SK-N-DZ (cell line): ENCODE measurements at places on chromosomes 1 and 21.

DNA sequence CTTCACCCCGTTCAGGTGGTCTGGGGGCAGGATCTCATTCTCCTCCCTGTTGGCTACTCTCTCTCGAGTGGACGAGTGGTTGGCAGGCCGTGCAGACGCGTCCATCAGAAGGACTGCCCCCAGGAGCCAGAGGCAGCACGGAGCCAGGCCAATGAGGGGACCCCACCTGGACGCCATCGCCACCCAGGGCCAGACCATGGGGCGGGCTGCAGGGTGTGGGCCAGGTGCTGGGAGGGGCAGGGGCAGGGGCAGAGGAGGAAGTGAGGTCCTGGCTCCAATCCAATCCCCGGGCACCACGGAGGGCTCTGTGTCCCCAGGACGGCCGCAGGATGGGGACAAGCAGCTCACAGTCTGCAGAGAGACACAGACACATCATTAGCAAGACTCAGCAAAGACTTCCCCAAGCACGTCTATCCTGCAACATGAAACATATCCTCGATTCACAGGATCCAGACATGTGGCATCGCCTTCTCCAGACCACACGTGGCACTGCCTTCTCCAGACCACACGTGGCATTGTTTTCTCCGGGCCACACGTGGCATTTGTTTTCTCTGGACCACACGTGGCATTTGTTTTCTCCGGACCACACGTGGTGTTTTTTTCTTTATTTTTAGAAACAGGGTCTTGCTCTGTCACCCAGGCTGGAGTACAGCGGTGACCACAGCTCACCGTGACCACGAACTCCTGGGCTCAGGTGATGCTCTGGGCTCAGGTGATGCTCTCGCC is 3.0 kb downstream of the SDF4 start:
- no peak for DNase-seq

DNA sequence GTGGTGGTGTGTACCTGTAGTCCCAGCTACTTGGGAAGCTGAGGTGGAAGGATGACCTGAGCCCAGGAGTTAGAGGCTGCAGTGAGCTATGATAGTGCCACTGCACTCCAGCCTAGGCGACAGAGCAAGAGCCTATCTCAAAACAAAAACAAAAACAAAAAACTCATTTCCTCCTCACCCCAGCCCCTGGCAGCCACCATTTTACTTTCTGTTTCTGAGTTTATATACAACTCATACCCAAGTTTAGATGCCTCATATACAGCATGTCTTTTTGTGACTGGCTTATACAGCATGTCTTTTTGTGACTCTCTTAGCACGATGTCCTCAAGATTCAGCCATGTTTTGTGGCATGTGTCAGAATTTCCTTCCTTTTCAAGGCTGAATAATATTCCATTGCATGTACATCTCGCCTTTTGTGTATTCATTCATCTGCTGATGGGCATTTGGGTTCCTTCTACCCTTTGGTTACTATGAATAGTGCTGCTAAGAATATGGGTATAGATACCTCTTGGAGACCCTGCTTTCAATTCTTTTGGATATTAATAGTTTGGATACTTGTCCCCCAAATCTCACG is 14.7 kb downstream of the COA7 start:
- no peak for DNase-seq

- no peak for DNase-seq
Measured at GRCh38 chr1:232650845-232651244, 20.9 kb upstream of the SIPA1L2 start.

- DNase-seq, result no peak
Measured at GRCh38 chr21:34613679-34614627, 960 bp downstream of the RCAN1 start.

DNA sequence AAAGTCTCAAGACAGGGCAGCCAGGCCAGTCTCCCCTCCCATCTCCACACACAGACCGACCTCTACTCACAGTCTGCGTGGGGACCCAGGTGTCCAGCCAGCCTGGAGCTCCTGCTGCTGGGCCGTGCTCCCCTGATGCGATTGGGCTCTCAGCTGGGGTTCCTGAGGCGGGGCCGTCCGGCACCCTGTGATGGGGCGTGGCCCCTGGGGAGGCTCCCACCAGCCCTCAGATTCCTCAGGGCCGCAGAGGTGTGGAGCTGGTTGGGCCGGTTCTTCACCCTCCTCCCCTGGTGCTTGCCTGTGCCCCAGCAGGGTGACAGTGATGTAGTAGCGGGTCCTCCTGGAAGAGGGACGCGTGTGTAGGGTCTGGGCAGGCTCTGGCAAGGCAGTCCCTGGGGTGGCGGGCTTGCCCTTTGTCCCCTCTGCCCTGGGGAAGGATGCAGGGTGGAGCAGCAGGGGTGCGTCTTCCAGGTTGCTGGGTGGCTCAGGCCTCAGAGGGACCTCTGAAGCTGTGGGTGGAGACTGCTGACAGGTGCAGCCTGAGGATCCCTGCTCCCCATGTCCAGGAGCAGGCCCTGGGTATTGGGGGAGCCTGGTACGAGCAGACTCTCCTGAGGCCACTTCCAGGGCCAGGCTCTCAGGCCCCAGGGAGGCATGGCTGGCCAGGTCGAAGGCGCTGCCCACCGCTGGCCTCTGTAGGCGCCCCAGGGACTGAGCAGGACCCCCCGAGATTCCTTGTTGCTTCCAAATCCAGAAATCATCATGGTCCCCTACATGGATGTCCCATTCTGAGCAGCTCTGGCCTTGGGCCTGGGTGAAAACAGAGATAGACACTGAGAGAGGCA is at the start of gene CRYBG2:
CRYBG2 (minus strand) TSS at position 155 of the 845 bp plus-strand sequence. CDS start 7,473 bp downstream, outside the sequence.
- DNase-seq, result no peak

GRCh38 chr1:30287976-30288375 is 435.4 kb downstream of the MATN1 start:
- no peak for DNase-seq

- no peak for DNase-seq
Measured at GRCh38 chr1:113659556-113659955, 99.7 kb downstream of the PHTF1 start.

DNA sequence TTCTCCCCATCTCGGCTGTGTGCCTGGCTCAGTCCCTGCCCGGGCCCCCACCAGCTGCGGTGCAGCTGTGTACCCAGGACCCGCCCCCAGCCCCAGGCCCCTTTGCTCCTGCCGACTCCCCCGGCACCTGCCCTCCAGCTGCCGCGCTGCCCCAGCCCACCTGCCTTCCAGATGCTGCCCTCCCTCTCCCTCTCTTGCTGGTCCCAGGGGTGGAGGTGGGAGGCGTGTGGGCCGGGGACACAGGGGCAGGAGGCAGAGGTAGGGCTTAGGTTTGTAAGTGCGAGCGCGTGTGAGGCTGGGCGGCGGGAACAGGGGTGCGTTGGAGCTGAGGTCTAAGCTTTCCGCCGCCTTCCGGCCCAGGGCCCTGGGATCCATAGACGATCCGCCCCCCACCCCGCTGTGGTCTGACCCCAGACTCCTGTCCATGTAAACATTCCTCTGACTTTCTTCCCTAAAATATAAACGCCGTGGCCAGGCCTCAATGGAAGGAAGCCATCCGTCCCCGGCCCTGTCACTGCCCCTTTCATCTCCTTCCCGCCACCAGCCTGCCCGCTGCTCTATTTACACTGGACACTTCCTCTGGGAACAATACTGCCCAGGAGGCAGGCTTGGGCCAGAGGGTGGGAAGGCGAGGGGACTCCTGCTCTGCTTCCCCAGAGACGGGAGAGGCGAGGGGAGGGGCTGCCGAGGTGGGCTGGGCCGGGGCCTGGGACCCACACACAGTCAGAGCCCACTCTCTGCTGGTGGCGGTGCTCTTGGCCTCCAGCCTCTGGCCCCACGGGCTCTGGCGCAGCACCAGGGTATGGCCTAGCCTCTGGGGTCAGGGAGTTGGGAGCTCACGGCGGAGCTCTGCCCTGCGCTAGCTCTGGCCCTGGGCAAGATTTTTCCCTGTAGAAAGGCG is 128.3 kb downstream of the CASZ1 start:
- DNase-seq, result no peak

DNA sequence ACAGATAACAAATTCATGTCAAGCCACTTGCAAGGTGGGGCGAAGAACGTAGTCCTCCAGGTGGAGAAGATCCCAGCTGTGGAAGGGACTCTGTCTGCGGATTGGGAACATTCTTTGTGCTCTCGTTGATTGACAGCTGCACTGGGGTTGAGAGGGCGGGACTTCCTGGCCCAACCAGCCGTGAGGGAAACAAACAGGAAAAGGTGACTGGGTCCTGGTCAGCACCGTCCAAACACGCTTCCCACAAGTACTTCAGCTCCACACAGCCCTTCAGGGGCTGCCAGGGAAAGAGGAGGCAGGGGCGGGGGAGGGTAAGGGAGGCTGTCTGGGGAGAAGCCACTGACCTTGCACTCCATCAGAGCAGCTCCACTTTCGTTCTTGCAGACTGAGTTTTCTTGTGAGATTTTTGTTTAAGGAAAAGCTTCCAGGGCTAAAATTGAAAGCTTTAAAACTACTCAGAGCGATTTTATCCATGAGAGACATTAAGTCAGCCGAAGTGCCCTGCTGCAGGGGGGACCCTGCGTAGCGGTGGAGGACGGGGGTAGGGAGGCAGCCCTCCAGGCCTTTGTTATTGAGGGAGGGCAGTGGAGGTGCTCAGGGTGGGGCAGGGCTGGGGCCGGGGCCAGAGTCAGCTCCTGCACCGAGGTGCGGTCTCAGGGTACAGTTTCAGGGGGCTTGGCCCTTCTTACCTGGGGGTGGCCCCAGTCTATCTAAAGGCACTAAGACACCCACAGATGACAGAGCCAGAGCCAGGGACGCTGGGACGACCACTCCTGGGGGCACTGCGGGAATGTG is 21.6 kb upstream of the STUM start:
- DNase-seq, result peak; percentile 27

GRCh38 chr1:43293896-43294760 is 6.7 kb upstream of the TIE1 start:
- DNase-seq, result no peak

- DNase-seq, result no peak
Measured at GRCh38 chr1:50371749-50372148, 51.5 kb downstream of the DMRTA2 start.

GRCh38 chr1:175179837-175180590 is 12.6 kb downstream of the KIAA0040 start:
- DNase-seq, result no peak

- peak; percentile 62 for DNase-seq
Measured at GRCh38 chr1:202135221-202135721, 9.3 kb downstream of the ARL8A start.

GRCh38 chr1:114063544-114063943 is 84.3 kb downstream of the OLFML3 start:
- DNase-seq, result peak; percentile 46

GRCh38 chr1:237042526-237042891 is 525 bp downstream of the RYR2 start:
- DNase-seq, result no peak

DNA sequence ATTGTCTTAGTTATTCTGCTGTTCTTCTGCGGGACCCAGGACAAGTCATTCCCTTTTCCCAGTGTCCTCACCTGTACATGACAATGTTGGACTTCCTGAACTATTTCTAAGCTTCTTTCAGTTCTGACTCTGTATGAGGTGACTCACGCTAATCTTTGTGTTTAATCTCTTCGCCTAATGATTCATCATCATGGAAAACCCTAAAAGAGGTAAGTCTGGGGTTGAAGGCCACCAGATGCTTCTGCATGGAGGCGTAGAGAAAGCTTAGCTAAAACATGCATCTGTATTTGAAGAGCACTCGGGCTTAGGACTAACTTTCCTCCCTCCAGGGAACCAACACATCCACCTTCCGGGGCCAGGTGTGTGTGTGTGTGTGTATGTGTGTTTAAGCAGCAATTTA is 7.4 kb downstream of the SPRR5 start:
- DNase-seq, result no peak

- DNase-seq, result no peak
Measured at GRCh38 chr1:219621047-219621786, 8.3 kb upstream of the ZC3H11B start.

GRCh38 chr1:56074007-56074651 is 505.2 kb downstream of the PLPP3 start:
- no peak for DNase-seq

DNA sequence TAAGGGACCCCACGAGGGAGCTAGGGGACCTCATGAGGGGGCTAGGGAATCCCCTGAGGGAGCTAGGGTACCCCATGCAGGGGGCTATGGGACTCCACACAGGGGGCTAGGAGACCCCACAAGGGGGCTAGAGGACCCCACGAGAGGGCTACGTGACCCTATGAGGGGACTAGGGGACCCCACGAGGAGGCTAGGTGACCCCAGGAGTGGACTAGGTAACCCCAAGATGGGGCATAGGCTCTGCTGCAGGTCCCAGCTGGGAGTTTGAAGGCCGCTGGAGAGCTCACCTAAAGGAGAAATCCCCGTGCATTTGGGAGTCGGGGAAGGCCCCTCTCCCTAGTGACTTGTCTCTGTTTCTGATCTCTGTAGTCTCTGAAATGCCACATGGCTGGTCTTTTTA is 50.0 kb upstream of the DMRTB1 start:
- DNase-seq, result no peak

DNA sequence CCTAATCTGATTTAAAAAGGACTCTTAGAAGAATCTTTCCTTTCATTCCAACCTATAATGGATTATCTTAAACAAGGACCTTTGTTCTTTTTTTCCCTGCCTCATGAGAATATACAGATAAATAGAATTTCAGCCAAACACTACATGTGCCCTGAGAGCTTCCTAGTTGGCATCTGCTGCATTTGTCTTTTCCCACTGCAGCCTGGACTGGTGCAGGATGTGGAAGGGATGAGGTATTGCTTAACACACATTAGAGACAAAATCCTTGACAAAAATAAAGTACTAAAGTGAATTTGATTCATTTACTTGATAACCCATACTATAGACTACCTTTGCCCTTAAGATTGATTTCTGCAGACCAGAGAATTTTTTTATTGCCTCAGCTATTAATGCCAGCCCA is 59.5 kb downstream of the PALMD start:
- no peak for DNase-seq

DNA sequence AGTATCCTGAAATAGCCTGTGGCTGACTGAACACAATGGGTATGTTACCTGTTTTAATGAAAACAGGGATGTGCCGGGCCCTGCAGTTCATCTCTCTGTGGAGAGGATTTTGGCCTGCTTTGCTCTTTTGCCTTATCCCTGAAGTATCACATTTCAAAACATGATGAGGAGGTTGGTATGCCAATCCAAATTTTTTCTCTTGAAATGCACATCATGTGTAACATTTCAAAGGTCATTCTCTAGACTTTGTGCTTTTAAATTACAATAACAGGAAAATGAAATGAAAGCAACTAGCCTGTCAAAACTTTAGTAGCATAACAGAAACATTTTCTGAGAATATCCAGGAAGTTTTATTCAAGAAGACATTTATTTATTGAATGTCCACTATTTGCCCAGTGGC is 118.9 kb downstream of the SLC44A5 start:
- no peak for DNase-seq

GRCh38 chr1:180924939-180925338 is 12.2 kb downstream of the KIAA1614 start:
- DNase-seq, result no peak
